NCI-H69 (cell line): ENCODE measurements at places on chromosomes 16 and 17.

GRCh38 chr16:14202697-14203096 is 131.6 kb downstream of the MRTFB start:
- DNase-seq = peak; percentile 87

- no peak for DNase-seq
These were observed 79.8 kb upstream of the GPR139 start for GRCh38 chr16:20153444-20153843.

- DNase-seq = no peak
These were observed 66.1 kb upstream of the SMURF2 start for GRCh38 chr17:64728041-64728695.

DNA sequence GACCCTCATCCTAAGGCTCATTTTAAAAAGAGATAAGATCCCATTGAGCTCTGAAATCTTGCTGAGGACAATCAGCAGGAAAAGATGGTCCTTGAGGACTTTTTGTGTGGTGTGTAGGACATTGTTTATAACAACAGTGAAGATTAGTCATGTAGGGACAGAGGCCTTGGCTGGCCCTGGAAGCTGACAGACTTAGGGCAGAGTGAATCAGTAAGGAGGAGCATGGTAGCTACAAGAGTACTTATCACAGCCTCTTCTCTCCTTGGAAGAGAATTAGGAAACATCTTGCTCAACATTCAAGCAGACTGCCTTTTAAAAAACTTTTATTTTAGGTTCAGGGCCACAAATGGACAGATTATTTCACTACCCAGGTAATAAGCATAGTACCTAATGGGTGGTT is 665.9 kb upstream of the SALL1 start:
- no peak for DNase-seq

- no peak for DNase-seq
These were observed 1.8 kb downstream of the CANT1 start for GRCh38 chr17:79007504-79008381.

DNA sequence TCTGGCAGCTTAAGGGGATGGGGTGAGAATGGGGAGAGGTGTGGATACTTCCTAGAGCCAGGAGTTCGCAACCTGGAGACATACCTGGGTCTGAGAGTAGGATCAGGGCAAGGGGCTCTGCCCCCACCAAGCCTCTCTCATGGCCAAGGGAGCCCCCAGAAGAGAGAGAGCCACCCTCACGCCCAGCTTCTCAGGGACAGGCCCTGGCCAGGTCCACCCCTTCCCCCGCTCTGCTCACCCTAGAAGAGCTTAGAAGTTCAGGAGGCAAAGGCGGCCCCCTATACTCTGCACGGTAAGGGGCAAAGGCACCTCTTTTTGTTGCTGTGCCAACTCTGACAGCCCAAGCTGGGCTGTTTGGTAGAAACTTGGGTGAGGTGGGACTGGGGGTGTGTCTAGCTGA is 69.3 kb upstream of the TMEM97 start:
- DNase-seq = no peak
